ENCODE measurements at places on chromosomes 7 and 10. TPM values are rescaled to one million over a fixed set of nuclear protein-coding genes. Genes with fewer than 3 reads are reported as not detected.

DNA sequence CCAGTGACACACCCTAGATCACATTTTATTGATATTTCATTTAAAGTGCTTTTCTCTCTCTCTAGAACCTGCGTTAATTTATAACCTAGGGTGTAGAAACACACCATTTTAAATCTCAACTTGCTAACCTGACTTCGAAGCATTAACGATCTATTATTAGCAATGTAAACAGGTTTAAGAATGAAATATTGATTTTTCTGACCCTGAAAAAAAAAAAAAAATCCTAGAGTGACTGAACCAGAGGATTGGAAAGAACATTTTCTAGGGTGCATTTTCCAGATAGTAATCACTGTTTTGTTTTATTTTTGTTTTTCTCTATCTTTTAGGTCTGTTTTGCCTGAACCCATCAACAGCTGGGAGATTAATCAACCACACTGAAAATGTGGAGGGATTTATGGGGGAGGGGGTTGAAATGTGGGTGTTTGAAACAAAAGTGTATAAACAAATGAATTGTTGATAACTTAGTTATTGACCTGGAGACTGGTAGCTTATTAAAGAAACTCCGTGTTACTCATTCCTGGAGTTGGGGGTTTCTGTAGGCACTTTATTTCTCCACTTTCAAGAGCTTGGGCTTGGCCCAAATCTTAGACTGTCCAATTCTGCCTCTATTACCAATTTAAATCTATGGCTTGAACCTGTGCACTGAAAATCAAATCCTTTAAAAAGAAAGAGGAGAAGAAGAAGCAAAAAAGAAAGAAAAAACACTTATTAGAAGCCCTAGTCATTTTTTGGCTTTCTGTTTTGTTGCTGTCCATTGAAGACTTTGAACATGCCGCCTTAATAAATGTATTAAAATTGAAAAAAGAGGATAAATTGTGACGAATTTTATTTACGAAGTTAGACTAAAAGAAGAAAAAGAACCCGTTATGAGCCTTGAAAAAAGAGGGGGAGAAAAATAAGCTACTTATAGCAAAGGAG, 2.8 kb downstream of the HOXA2 start:
- H3K4me1 ChIP-seq = peaks cover 57% of the 10 kb centered on the region
- H3K27me3 ChIP-seq = no peaks in the 10 kb centered on the region
- peak overlapping the region; percentile 92 for H3K27ac ChIP-seq
- peaks cover 20% of the 10 kb centered on the region for H3K36me3 ChIP-seq
- H3K4me3 ChIP-seq = peak overlapping the region; percentile 94

GRCh38 chr7:30093420-30093952, 41.3 kb upstream of the MTURN start:
- no peak overlapping the region for H3K4me3 ChIP-seq
- no peaks in the 10 kb centered on the region for H3K4me1 ChIP-seq
- peaks cover 42% of the 10 kb centered on the region for H3K36me3 ChIP-seq
- no peaks in the 10 kb centered on the region for H3K27me3 ChIP-seq
- H3K27ac ChIP-seq = peak overlapping the region; percentile 13

DNA sequence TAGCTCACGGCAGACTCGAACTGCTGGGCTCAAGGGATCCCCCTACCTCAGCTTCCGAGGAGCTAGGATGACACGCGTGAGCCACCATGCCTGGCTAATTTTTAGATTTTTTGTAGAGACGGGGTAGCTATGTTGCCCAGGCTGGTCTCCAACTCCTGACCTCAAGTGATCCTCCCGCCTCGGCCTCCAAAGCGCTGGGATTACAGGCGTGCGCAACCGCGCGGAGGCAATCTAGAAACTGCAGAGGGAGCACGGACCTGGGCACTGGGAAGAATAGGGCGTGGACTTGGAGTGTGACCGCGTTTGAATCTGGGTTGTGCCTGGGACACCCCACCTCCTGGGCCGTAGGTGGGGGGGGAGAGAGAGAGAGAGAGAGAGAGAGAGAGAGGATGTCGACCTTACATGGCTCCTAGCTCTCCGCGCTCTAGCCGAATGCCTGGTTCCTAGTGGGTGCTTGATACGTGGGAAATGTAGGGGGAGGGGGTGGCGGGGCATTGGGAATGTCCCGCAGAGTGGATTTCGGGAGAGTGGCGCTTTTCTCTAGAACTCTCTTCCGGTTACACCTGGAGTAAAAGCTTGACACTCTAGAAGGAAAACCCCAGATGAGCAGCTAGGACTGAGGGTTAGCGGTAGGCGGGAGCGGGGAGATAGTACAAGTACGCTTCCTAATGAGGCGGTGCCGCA, 1.2 kb upstream of the MAP3K8 start:
- peaks cover 31% of the 10 kb centered on the region for H3K4me1 ChIP-seq
- DNase-seq = no peak
- no peaks in the 10 kb centered on the region for H3K27me3 ChIP-seq
- H3K4me3 ChIP-seq = peak overlapping the region; percentile 87
- no peaks in the 10 kb centered on the region for H3K36me3 ChIP-seq

TAS2R5 gene
- total RNA-seq = 6.4 TPM

DNA sequence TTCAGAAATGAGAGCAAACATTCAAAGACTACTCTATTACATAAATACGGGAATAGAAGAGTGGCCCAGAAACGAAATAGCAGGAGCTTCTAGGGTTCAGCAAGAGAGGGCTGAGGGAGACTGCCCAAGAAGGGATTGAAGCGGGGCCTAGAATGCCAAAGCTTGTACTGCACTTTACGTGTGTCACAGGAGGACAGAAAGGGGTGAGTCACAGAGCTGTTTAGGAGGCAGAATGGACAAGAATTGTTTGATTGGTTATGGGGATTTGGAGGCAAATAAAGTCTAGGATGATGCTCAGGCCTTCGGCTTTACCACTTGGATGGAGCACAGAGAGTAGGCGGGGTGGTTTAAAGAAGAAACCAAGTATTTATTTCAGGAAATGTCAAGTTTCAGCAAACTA, 11.3 kb upstream of the FXYD4 start:
- H3K27me3 ChIP-seq = no peaks in the 10 kb centered on the region
- DNase-seq = no peak
- no peak overlapping the region for H3K27ac ChIP-seq
- no peaks in the 10 kb centered on the region for H3K36me3 ChIP-seq
- H3K4me1 ChIP-seq = peaks cover 13% of the 10 kb centered on the region

DNA sequence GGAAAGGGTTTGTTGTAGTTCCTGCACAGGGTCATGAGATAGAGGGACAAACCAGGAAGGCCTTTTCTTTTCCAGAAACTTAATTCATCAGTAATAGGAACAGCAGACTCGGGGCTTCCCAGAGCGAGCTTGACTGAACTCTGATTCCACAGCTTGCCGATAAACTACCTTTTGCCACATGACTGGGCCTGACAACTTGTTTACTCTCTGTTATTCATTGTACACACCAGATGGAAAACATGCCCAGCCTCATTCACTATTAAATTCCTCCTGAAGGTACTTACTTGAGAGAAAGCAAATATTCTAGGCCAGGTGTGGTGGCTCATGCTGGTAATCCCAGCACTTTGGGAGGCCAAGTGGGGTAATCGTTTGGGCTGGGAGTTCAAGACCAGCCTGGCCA, 77.1 kb upstream of the FGFR2 start:
- no peaks in the 10 kb centered on the region for H3K36me3 ChIP-seq
- H3K27me3 ChIP-seq = peaks cover 4% of the 10 kb centered on the region
- no peak overlapping the region for H3K27ac ChIP-seq
- no peak overlapping the region for H3K4me3 ChIP-seq

DNA sequence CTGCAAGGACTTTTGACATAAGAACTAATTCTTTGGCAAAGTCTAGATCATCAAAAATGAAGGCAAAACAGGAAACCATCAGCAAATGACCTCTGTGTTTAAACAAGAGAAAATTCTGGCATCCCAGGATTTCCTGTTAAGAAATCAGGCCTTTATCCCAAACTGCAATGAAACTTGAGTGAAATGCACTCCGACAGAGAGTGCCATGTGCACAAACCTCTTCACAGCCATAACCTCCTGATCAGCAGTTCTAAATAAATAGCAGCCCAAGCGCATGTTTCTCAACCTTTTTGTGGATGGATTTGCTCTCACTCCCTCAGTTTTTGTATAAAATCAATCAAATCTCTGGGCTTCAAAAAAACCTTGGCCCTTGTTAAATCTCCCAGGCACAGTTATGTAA, 107.7 kb upstream of the EEPD1 start:
- no peaks in the 10 kb centered on the region for H3K4me1 ChIP-seq
- peaks cover 6% of the 10 kb centered on the region for H3K27me3 ChIP-seq
- H3K36me3 ChIP-seq = no peaks in the 10 kb centered on the region

TMEM213 gene
- not detected for total RNA-seq

COL1A2 gene
- 14.8 TPM for total RNA-seq

DNA sequence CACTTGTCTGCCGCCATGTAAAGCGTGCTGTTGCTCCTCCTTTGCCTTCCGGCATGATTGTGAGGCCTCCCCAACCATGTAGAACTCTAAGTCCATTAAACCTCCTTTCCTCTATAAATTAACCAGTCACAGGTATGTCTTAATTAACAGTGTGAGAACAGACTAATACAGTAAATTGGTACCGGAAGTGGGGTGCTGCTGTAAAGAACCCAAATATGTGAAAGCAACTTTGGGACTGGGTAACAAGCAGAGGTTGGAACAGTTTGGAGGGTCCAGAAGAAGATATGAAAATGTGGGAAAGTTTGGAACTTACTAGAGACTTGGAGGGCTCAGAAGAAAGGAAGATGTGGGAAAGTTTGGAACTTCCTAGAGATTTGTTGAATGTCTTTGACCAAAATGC, 106.8 kb upstream of the DIP2C start:
- no peak overlapping the region for H3K4me3 ChIP-seq
- H3K27ac ChIP-seq = peak overlapping the region; percentile 41
- H3K4me1 ChIP-seq = no peaks in the 10 kb centered on the region
- no peaks in the 10 kb centered on the region for H3K27me3 ChIP-seq
- H3K36me3 ChIP-seq = peaks cover 49% of the 10 kb centered on the region
- no peak for DNase-seq

LRIT1 gene
- not detected for total RNA-seq

GRCh38 chr10:124388476-124388822, 30.3 kb downstream of the OAT start:
- H3K27ac ChIP-seq = no peak overlapping the region
- H3K36me3 ChIP-seq = no peaks in the 10 kb centered on the region

VAX1 gene
- total RNA-seq = not detected

DNA sequence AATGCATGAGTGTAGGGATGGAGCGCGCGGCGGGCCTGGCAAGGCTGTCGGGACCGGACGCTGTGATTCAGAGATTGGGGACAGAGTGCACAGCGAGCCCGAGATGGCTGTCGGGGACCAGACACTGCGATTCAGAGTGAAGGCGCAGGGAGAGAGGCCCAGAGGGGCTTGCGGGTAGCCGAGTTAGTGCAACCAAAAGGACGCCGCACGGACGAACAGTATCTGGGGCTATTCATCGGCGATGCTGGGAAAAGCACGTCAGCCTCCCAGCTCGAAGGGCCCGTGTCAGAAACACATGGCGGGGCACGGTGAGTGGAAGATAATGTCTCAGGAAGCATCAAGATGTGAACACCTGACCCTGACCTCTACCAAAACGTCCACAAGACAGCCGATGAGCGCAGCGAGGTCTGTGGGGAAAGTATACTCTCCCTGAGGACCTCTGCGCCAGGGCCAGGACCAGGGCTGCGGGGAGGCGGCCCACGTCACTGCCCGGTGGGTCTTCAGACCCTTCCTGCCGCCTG, 215.8 kb downstream of the ZMYND11 start:
- H3K4me3 ChIP-seq = no peak overlapping the region
- H3K4me1 ChIP-seq = no peaks in the 10 kb centered on the region
- no peak for DNase-seq
- peaks cover 38% of the 10 kb centered on the region for H3K36me3 ChIP-seq
- peak overlapping the region; percentile 56 for H3K27ac ChIP-seq

GRCh38 chr10:93573051-93573909, 6.8 kb downstream of the FFAR4 start:
- peaks cover 20% of the 10 kb centered on the region for H3K4me1 ChIP-seq
- no peak for DNase-seq
- peaks cover 43% of the 10 kb centered on the region for H3K27me3 ChIP-seq

DNA sequence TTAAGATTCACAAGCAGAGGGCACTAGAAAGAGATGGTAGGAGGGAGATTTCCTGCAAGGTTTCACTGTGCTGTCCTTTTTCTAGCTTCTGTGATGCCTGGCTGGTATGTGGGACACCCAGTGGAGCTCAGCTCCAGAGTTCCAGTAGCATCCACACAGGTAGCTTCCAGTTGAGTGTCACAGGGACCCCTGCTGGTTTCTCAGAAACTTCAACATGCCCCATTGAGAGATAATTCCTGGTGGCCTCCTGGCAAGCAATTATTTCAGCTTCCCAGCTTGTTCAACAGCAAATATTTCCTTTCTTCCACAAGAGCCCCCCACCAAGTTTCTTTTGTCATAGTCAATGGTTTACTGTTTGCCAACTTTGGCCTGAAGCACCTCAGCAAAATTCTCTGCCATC, 858.7 kb downstream of the REEP3 start:
- H3K36me3 ChIP-seq = no peaks in the 10 kb centered on the region
- no peaks in the 10 kb centered on the region for H3K27me3 ChIP-seq
- no peak for DNase-seq
- no peak overlapping the region for H3K4me3 ChIP-seq
- no peak overlapping the region for H3K27ac ChIP-seq

GRCh38 chr10:88879534-88880281, at the start of gene STAMBPL1:
TSS of gene STAMBPL1 (plus strand) at chr10:88880245. CDS start at chr10:88901709, 21,464 bp downstream.
- H3K36me3 ChIP-seq = no peaks in the 10 kb centered on the region
- peaks cover 67% of the 10 kb centered on the region for H3K27me3 ChIP-seq
- H3K27ac ChIP-seq = peak within 1 kb of the TSS; percentile 89
- DNase-seq = no peak
- peak within 1 kb of the TSS; percentile 88 for H3K4me3 ChIP-seq

GRCh38 chr10:70162892-70163201, 7.5 kb downstream of the SAR1A start:
- H3K36me3 ChIP-seq = peaks cover 6% of the 10 kb centered on the region
- H3K27me3 ChIP-seq = no peaks in the 10 kb centered on the region
- no peak overlapping the region for H3K4me3 ChIP-seq

GRCh38 chr10:58919927-58920654, 256.4 kb upstream of the PHYHIPL start:
- H3K27me3 ChIP-seq = no peaks in the 10 kb centered on the region
- H3K27ac ChIP-seq = no peak overlapping the region
- no peak for DNase-seq
- H3K4me3 ChIP-seq = no peak overlapping the region
- H3K4me1 ChIP-seq = no peaks in the 10 kb centered on the region

CCDC146 gene
- 14.8 TPM for total RNA-seq

MET gene
- 46.0 TPM for total RNA-seq

GRCh38 chr7:17462131-17462631, 163.7 kb downstream of the AHR start:
- H3K27me3 ChIP-seq = peaks cover 3% of the 10 kb centered on the region
- no peak for DNase-seq
- H3K27ac ChIP-seq = no peak overlapping the region
- H3K4me3 ChIP-seq = no peak overlapping the region
- H3K4me1 ChIP-seq = no peaks in the 10 kb centered on the region

DNA sequence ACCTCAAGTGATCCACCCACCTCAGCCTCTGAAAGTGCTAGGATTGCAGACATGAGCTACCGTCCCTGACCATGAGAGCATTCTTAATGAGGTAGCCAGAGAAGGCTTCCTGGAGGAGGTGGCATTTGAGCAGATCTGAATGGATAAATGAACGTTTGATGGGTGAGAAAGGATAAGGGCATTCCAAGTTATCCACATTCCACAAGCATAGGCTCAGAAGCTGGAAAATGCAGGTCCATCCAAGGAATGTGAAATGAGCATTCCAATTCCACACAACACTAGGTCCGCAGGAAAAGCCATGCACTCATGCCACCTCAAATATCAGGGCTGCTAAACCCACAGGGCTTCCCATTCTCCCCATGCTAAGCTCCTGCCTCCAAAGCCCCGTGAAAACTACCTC, 17.0 kb downstream of the TMEM130 start:
- H3K4me1 ChIP-seq = peaks cover 2% of the 10 kb centered on the region
- H3K27me3 ChIP-seq = peaks cover 3% of the 10 kb centered on the region
- no peak overlapping the region for H3K27ac ChIP-seq
- H3K36me3 ChIP-seq = no peaks in the 10 kb centered on the region
- no peak overlapping the region for H3K4me3 ChIP-seq
